ENCODE measurements at places on chromosomes 2 and 18.

GRCh38 chr2:9140645-9141044, 66.0 kb upstream of the ASAP2 start:
- no peak for DNase-seq

DNA sequence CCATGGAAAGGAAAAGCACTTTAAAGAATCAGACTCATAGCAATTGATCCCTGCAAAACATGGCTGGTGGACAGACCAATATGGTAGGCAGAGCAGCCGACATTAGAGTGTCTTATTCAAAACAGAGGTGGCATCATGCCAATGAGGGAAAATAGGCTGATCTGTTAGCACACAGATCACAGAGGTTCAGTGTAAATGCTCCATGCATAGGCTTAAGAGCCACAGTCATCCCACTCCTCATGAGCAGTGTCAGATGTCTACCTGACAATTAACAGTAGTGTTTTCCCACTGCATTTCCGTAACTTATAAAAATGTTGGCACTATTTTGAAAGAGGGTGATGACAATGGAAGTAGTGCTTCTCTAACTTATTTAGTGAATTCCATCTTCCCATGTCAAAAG, 86.7 kb downstream of the SPATS2L start:
- DNase-seq, result no peak

DNA sequence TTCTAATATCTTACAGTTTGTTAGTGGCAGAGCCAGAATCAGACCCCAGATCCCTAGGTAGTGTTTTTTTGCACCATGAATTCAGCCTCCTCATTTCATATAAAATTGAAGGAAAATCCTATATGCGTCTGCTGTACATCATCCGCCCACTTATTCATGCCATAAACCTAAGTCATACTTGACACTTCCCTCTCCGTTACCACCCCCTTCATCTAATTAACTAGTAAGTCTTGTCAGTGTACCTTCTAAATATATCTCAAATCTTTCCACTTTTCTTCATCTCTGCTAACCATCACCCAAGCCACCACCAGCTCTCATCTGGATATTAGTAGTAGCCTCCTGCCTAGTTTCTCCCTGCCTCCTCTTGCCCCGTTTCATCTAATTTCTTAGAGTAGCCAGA, 248.7 kb upstream of the SIX3 start:
- no peak for DNase-seq

GRCh38 chr2:48527226-48527885, 2.6 kb upstream of the STON1 start:
- DNase-seq, result no peak

DNA sequence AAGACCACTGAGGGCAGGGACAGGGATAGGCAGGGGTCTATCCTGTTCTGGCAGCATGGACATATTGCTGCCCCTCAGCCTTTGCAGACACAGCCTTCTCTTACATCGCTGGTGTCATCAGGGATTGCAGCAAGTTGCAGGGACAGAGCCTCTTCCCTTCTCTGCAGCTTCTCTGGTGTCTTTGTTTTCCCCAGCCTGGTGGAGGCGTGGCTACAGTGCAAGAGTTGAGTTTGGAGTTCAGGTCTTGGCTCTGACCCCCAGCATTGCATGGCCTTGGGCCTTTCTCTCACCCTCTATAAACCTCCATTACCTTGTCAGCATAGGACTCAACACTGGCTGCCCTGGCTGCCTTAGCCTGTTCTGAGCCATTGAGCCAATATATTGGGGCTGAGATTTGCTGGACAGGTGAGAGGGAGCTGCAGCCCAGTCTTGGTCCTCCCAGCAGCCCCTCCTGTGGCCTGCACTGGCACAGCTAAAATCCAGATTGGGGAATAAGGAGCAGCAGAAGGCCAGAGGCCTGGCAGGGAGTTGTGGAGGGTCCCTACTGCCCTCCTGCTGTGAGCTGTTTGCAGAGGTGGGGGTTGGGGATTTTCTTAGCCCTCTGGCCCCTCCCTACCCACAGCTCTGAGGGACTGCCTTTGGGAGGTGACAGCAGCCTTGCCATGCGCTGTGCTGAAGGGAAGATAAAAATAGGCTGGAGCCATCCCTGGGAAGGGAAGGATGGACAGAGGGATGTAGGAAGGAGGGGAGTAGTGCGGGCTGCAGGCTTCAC, 22.8 kb downstream of the EHD3 start:
- no peak for DNase-seq

DNA sequence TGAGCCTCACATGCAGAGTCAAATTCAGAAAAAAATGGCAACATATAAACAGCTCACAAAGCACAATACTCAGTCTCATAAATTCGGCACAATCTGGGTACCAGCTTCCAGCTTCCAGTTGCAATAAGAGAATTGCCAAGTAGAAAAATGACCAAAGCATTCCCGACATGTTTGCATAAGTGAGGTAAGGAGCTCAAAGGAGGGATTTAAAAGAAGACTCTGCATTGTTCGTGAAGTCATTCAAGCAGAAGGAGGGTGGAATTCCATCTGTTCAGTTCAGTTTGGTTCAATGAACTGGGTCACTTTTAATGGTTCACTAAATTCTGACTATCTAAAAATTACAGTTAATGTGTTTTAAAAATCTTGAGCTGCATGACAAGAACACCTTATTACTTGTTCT, 106.7 kb upstream of the KLHL14 start:
- DNase-seq, result no peak

All from GOT3 (cell line).